ENCODE measurements at places on chromosomes 7 and 10.

GRCh38 chr10:70985824-70986622, 97.7 kb upstream of the PCBD1 start:
- no peak for DNase-seq

DNA sequence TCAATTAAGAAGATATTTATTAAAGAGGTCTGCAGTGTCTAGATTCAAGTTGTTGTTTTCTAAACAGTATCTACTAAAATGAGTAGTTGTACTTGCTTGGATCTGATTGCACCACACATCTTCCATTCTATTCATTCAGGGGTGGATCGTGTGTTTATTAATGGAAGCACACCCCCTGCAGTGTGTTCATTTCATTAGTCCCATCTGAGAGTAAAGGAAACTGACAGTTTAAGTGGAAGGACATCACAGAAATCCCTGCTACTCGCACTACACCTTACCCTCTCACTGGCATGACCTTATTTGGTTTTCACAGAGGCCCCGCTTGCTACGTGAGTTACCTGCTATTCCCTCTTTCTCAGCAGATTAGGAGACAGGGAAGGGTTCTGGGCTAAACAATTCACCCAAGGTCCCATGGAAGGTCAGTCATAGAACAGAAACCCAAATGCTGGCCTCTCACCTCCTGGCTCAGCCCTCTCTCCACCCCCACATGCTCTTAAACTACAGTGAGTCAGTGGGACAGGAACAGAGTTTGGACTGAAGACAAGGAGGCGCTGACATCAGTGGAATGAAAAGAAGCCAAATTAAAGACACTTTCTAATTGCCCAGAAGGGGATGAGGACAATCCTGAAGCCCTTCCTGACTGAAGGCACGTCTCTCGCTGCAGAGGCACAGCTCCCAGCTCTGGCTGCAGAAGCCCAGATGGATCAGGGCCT, 369.2 kb upstream of the NRP1 start:
- no peak for DNase-seq

DNA sequence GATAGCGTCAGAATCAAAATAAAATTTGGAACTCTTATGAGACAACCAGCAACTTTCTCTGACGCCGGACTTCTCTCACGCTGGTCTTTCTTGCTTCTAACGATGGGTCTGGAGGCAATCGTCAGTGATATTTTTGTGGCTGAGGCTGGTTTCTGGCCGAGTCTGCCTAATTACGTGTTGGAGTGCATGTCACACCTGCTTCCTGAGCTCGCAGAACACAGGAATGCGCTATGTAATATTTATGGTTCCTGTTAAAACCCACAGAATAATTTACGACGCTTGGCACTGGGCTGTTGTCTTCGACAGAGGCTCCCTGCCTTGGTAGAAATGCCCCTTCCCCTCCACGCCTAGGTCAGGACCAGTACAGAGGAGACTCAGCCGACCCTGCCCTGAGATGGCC, 64.9 kb downstream of the NPTX2 start:
- no peak for DNase-seq

- DNase-seq: no peak
Observed at GRCh38 chr7:106022193-106022821, 59.2 kb downstream of the CDHR3 start.

- DNase-seq: no peak
Observed at GRCh38 chr7:111312966-111313365, 222.0 kb downstream of the LRRN3 start.

DNA sequence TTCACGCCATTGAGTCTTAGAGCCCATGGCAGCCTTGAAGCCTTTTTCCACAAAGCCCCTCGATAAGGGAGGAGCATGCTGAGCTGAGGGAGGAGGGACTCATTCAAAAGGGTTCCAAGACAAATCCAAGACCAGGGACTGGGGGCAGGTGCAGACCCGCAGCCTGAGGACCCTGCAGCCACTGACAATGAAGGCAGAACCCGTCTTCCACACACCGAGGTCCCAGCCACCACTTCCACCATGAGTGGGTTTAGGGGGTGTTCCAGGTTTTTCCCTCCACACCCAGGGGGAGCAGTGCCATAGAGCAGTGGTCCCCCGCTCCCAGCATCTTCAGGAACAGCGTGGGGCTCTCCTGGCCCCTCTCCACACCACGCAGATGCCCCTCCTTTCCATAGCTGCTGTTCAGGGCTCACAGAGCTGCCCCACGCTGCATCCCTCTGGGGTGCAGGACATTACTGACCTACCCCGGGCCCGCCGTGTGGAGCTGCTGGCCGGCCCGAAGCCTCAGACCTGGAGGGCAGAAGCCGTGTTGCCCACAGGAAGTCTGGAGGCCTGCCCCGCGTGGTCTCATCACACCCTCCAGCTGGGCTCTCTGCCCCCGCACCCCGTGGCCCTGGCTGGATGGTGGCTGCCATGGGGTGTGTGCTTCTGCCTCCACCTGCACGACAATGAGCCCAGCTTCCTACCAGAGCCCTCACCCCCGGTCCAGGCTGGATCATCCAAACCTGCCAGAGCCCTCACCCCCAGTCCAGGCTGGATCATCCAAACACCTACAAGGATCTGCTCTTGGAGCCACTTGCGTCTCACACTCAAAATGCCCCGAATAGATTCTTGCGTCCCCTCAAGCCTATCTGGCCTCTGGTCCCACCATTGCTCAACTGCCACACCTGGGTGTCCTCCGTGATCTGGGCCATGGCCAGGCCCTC, 220.0 kb upstream of the TCERG1L start:
- DNase-seq: no peak

DNA sequence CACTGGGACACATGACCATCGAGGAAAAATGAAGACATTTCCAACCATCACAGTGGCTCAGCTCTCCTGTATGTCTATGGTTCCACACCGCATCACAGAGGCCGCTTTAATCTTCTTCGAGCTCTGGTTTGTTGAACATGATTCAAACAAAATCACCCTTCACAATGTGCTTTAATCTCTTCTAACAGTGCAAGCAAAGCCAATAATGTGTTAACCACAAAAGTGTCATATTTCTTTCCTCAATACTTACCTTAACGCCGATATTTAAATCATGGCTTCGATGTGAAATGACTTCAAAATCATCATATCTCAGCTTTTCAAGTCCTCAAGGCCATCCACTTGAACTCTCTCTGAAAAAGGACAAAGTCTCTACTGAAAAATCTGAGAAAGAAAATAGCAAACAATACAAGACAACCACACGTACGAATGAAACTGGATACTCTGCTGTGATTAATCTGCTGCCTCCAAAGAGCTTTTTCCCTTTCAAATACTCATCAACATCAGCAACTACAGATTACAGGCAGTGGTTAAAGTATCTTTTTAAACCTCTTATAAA, 23.0 kb upstream of the SVIL start:
- peak; percentile 29 for DNase-seq

- DNase-seq: no peak
Observed at GRCh38 chr10:124657806-124658205, 86.4 kb downstream of the FAM53B start.

DNA sequence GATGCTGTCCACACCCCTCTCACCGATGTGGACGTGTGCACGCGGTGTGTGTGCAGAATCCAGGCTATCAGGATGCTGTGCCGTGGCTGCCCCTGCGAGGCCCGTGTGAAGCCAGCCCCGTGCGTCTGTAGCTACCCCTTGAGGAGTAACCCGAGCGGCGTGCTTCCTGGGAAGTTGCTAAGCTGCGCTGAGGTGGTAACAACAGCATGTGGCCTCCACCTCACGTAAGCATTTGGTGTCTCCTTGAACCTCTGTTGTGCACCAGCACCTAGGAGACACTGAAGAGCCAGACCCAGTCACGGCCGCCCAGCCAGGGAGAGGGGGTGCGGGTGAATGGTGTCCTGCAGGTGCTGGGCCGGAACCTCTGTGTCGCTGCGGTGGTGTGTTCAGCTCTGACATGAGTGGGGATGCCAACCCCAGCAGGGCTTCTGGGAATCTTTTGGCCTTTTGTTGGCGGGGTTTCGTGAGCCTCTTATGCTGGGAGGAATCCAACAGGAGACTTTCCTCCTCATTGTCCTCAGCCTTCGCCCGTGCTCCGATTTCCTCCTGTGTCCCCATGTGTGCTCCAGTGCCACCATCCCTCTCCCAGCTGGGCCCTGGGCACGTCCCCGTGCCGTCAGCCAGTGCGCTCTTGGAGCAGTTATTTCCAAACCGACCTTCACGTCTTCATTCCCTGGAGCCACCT, 60.4 kb downstream of the DNAJB6 start:
- DNase-seq: no peak

- DNase-seq: peak; percentile 36
Observed at GRCh38 chr10:88879534-88880281, at the start of gene STAMBPL1. Gene STAMBPL1 (plus strand): TSS chr10:88880245. CDS start chr10:88901709, 21,464 bp downstream.

DNA sequence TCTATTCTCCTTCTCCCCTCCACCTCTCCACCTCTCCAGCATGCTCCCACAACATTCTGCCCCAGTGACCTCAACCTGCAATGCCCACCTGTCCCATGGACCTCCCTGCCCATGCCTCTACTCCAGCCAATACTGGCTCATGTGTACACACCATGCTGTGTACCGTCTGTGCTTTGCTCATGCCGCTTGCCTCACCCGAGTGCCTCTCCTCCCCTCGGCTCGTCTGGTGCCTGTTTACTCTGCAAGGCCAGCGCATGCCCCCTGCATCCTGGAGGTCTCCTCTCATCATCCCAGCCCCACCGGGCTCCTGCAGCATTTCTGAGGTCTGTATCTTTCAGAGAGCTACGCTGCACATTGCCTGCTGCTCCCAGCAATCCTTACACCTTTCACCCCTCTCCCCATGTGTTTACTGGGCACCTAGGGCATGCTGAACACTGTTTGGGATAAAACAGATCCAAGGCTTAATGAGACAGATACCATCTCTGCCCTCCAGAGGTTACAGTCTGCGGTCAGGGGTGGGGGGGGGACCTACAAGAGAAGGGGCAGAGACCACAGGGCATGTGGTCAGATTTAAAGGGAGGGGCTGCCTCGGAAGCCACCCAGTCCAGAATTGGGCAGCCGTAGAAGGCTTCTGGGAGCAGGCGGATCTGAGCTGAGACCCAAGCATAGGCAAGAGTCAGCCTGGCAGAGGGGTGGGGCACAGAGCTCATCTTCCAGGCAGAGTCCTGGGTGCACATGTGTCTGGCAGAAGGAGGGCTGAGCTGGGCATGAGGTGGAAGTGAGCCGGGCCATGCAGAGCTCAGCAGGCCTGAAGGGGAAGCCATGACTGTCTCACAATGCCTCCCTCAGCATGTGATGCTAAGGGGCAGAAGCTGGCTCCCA, 29.6 kb upstream of the PSAP start:
- no peak for DNase-seq

GRCh38 chr10:31694126-31694685, 234.4 kb downstream of the ARHGAP12 start:
- DNase-seq: no peak

GRCh38 chr10:26806557-26806956, 54.2 kb downstream of the ABI1 start:
- no peak for DNase-seq

DNA sequence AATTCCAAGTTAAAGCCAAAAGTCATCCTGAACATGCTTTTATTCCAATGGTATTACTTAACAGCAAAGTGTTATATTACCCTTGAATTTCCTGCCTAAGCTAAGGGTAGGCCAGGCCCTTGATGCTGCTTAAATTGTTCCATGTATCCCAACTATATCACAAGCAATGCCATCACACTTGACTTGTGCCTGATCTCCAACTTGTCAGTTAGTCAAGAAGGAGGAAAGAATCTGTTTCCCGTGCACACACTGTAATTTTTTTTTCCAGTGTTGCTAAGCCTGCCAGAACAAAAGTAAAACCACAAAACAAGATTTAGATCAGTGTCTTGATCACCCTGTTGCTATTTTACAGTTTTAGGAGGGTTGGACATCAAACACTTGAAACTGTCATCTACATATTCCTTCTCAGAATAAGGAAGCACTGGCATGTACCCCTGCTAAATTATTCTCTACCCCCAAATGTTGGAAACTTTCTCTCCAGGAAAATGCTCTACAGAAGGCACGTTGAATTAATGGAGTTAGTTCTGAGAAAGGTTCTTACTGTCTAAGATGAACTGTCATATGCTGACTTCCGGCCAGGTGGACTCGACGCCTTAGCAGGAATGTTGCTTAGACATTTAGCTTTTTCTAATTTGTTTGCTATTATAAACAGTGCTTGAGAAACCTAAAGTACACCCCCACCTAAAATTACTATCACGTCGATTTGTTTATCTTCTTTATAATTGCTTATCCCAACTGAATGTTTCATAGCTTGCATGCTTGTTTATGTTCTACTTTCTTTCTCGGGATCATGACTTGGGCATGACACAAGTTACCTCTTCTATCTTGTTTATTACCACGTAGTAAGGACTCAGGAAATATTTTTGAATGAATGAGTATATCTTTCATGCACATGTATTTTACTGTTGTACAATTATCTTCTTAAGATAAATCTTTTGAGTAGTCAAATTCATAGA, 105.5 kb upstream of the ZNF438 start:
- DNase-seq: no peak

- DNase-seq: no peak
Observed at GRCh38 chr10:121816197-121816596, 111.6 kb downstream of the ATE1 start.

GRCh38 chr10:43233601-43234430, 33.0 kb downstream of the RASGEF1A start:
- no peak for DNase-seq

GRCh38 chr10:105950410-105950809, 1214.1 kb downstream of the SORCS1 start:
- DNase-seq: no peak

DNA sequence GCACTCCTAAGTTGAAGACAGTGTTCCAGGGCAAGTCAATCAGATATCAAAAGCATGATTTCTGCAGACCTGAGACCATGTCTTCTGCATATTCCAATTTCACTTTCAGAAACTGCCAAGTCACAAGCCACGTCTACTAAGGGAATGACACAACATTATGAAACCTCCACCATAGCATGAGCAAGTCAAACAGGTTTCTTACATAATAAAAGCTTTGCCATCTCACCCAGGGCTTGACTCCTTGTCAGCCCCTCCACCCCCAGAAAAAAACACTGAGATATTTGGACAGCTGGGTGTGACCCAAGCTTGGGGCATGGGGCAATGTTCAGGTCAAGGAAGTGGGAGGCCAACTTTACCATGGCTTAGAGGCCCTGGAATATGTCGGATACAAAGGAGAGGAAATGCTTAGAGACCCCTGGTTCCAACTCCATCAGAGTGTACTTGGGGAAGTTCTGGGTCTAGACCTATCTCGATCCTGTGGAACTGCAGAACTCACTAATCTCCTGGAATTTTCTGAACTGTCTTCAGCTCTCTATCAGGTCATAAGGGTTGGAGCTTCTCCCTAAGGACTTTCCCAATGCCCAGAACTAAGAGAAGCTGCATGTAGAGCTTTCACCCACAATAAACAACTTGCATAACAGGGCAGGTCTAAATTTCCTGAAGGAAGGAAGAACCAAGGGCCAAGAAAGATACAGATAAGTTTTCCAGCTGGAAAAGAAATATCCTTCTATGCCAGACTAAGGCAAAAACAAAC, 80.6 kb upstream of the NAMPT start:
- DNase-seq: no peak

- no peak for DNase-seq
Observed at GRCh38 chr7:22116451-22117030, 170.8 kb upstream of the CDCA7L start.

- no peak for DNase-seq
Observed at GRCh38 chr10:88474884-88475844, 108.0 kb downstream of the RNLS start.

GRCh38 chr10:122849900-122850605, 4.4 kb upstream of the CUZD1 start:
- DNase-seq: no peak

Measured in NCI-H187 (cell line).